T-helper 17 cell (primary cell): ENCODE measurements at places on chromosomes 1 and 21. TPM values are rescaled to one million over a fixed set of nuclear protein-coding genes. Genes with fewer than 3 reads are reported as not detected.

GRCh38 chr21:15439726-15440125 is 290.1 kb upstream of the USP25 start:
- DNase-seq: no peak

- no peak for DNase-seq
Measured at GRCh38 chr1:161950377-161950776, 73.3 kb downstream of the OLFML2B start.

- no peak for DNase-seq
Measured at GRCh38 chr1:20367626-20368025, 77.0 kb downstream of the VWA5B1 start.

The PDPN gene
- not detected for total RNA-seq

GRCh38 chr1:22772014-22772413 is 61.4 kb downstream of the EPHB2 start:
- DNase-seq: no peak

DNA sequence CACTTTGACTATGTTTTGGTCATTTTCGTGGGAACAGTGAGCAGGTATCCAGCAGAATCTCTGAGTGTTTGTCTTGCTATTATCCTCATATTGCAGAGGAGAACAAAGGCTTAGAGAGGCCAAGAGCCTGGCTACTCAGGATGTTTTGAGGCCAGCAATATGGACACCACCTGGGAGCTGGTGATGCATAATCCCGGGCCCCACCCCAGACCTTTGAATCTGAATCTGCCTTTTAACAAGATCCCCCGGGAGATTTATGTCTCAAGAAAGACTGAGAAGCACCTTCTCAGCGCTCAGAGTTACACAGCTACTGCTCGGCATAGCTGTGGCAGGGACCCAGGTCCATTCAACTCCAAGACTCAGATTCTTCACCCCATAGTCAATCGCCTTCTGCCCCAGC is 72.8 kb downstream of the PTPRU start:
- no peak for DNase-seq

The AKR7A3 gene
- total RNA-seq: 1.4 TPM

DNA sequence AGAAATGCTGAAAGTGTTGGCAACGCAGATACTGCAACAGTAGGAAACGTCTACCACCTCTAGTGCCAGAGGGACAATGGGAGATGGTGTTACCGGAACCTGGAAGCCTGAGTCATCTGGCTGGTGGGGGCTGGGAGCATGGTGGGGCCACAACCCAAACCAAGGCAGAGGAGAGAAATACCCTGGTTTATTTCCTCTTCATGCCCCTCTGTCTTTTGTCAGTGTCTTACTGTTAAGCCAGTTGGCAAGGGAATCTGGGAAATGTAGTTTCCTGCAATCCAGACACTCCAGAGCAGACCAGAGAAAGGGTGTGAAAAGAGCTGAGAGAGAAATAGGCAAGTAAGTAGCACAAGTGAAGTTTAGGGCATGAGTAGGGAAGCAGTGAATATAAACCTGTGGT is 14.8 kb downstream of the DNTTIP2 start:
- no peak for DNase-seq

DNA sequence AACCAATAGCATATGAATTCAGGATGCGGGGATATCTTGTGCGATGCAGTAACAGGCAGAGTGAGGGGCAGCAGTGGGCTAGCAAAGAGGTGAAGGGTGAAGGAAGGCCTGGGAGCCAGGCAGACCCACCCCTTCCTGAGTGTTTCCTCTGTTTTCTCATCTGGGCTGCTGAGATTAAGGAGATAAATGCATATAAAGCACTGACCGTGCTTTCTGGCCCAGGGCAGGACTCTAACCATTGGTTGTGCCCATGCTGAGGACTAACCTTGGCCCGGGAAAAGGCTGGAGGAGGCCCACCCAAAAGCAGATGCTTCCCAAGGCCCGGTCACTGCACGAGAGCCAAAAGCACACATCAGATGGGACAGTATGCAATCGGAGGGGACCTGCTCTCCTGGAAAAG is 87.6 kb downstream of the PSMG1 start:
- DNase-seq: no peak

DNA sequence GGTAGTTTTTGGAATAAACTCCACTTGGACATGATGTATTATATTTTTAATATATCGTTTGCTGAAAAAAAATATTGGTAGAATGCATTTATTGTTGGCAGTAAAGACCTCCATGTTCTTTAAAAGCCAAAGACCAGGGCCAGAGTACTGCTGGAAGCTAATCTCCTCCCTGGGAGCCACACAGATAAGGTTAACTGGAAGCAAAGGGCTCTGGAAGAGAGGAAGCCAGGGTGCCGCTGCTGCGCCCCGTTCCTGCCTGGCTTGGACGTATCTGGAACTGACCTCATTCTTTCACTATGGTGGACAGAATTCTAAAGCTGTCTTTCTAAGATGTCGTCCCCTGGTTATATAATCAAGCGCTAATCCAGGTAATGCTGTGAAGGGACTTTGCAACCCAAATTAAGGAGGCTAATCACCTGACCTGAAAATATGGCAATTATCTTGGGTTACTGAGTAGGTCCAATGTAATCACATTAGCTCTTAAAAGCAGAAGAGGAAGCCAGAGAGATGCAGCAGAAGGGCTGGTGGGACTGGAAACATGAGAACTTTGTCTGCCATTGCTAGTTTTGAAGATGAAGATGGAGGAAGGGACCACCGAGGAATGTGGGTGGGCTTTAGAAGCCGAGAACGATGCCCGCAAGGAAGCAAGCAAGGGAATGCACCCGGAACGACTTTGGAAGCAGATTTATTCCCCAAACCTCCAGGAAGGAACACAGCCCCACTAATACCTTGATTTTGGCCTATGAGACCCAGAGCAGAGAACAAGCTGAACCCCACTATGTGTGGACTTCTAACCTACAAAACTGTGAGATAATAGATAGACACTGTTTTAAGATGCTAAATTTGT is 167.7 kb upstream of the KCNJ15 start:
- no peak for DNase-seq

The FMO1 gene
- not detected for total RNA-seq

- no peak for DNase-seq
Measured at GRCh38 chr1:61580417-61580816, 144.5 kb downstream of the TM2D1 start.

DNA sequence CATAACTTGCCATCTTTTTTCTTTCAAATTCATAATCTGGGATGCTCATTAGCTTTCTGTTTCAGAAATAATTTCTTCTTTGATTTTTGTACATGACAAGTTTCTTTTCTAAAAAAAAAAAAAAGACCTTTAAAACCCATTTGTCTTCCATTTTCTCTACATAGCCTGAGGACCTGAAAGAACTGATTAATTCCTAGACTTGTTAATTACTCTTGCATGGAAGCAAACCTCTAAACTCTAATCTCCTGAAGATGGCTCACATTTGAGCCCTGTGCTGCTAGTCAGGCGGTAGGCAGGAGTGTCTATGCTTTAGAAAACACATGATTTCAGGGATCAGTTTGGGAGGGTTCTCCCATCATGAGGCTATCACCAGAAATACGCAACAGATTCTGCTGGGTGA is 152.0 kb downstream of the KAZN start:
- no peak for DNase-seq

DNA sequence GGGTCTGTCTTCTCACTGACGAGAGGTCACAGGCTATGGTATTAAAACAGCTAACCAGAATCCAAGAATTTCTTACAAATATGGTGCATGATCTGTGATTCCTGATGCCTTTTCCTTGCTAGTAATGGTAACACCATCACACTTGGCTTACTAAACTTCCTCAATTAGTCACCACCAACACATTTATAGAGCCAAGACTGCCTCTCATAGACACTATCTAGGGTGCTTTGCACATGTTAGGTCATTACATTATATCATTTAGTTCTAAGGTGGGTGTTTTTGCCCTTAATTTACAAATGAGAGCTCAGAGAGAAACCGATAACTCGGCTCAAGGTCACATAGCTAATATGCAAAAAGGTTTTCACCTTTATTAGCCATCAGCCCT is 8.7 kb downstream of the KIF21B start:
- no peak for DNase-seq

DNA sequence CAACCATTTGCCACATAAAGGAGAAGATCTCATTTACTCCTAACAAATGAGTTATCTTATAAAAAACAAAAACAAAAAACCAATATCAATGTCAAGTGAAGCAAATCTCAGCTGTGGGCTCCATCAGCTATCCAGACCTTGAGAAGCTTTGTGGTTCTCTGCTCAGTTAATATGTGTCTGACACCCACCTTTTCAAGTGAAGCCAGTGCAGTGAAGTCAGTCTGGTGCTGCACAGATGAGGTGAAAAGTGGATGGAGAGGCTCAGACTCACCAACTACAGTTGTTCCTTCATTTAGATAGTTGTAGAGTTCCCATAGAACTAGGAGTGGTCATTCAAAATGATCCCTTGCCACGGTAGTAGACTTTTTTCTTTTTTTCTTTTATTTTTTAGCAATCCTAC is 106.8 kb downstream of the NTNG1 start:
- no peak for DNase-seq

- DNase-seq: no peak
Measured at GRCh38 chr1:204563307-204563706, 47.1 kb downstream of the MDM4 start.

DNA sequence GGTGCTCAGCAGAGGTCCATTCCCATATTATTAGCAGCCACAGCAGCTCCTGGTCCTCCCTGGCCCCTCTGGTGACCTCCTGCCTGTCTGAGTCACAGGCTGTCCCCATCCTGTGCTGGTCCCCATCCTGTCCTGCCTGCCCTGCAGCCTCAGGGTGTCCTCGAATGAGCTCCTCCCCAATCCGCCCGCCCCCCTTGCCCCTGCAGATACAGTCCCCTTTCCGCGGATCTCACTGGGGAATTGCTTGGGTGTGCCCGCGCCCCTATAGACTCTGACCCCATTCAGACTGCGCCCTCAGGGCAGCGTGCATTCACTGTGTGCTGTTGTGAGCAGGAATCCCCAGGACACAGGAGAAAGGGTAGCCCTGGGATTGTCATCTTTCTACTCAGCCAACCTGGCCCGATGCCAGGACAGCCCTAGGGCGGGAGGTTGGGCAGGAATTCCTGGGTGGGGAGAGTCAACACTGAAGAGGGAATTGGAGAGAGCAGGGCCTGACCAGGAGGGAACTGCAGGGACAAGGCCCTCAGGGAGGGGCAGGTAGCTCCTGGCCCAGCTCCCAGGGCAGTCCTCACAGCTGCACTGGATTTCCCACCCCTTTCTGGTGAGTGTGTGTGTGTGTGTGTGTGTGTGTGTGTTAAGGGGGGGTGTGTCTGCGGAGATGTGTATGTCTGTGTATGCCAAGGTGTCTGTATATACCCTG is 1.1 kb upstream of the GUCA2A start:
- no peak for DNase-seq

The BTF3L4 gene
- 33.6 TPM for total RNA-seq

GRCh38 chr1:10620776-10621175 is 146.0 kb downstream of the PEX14 start:
- DNase-seq: no peak

- DNase-seq: no peak
Measured at GRCh38 chr1:84402060-84402459, 3.8 kb downstream of the DNASE2B start.

The MYCL gene
- total RNA-seq: 0.68 TPM

The GRIK1 gene
- not detected for total RNA-seq

DNA sequence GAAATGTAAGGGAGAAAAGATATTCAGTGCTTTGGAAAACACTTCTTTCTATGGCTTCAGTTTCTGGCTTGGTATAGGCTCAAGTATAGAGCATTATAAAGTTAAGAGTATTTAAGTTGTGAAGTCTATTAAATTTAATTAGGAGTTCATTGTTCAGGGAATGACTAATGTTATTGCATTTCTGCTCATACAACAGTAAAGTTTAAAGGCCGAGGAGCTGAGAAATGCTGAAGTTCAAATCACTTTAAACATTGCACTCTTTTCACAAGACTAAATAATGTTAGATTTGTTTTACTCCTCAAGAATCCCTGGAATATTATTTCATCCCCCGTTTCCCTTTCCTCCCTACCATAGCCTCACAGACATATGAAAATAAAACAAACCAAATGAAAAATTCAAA is 30.1 kb downstream of the RGS5 start:
- no peak for DNase-seq

- DNase-seq: no peak
Measured at GRCh38 chr1:13469343-13469742, 44.5 kb downstream of the LRRC38 start.

DNA sequence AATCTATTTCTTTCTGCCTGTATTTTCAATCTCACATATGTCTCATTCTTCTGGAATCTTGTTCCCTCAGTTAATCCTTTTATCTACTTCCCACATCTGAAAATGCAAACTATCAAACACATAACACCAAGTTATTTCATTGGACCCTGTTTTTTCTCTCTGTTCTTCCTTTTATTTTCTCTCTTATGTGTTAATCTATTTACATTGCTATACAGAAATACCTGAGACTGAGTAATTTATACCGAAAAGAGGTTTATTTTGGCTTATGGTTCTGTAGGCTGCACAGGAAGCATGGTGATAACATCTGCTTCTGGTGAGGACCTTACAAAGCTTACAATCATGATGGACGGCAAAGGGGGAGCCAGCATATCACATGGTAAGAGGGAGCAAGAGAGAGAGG is 247.6 kb downstream of the TGFB2 start:
- no peak for DNase-seq
